ENCODE measurements at places on chromosomes 7 and 10.

- DNase-seq = no peak
Observed at GRCh38 chr10:132904814-132905649, 37.3 kb downstream of the CFAP46 start.

DNA sequence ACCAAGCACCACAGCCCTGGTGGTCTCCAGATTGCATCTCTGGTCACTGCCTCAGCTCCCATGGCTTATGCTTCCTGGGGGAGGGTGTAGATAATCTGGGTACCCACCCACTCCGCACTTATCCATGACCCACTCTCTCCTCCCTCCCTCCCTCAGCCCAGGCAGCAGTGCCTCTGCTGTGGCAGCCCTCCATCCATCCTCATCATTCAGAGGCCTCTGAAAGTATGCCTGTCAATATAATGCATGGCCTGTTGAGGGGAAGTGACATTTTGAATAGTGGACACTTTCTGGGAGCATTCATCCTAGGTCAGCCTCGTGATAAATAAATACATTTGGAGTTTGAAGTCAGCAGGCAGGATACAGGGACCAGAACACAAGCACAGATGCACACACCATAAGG is 23.2 kb downstream of the ZNF503 start:
- no peak for DNase-seq

DNA sequence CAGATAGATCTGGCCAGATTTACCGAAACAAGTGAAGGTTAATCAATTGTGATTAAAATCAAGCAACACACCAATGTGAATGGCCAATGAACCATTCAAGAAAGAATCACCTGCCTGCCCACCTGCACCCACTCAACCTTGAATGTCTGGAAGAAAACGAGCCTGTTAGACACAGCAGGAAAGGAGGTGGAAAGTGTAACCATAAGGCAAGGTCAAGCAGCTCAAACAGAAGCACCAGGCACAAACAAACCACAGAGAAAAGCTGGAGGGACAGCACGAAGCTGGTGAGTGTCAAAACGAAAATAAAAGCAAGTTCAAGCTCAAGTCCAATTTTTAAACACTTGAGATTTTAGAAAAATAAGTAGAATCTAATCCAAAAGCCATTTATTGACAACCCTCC is 64.9 kb downstream of the STEAP1B start:
- DNase-seq = no peak

GRCh38 chr10:113524539-113525490 is 28.0 kb upstream of the HABP2 start:
- no peak for DNase-seq

DNA sequence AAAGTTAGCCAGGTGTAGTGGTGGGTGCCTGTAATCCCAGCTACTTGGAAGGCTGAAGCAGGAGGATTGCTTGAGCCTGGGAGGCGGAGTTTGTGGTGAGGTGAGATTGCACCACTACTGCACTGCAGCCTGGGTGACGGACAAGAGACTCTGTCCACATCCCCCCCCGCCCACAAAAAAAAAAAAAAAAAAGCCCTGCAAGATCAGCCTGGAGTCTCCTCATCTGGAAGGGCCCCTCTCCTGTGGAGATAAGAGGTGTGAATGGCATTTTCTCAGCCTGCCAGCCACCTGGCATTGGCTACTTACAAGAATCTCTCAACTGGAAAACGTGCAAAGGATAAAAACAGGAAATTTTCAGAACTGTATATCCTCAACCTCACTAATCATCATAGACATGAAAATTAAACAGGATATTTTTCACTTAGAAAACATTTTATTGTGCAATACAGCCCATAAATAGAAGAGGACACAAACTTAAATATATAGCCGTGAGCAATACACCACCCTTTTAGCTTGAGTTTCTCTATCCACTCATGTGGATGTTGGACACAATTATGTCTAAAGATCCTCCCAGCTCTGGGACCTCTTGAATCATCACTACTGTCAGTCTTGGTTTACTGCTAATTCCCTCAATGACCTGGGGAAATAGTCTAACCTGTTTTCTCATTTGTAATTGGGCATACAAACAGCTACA is 11.3 kb upstream of the TSPAN15 start:
- no peak for DNase-seq

- no peak for DNase-seq
Observed at GRCh38 chr7:85237721-85238120, 50.9 kb upstream of the SEMA3D start.

DNA sequence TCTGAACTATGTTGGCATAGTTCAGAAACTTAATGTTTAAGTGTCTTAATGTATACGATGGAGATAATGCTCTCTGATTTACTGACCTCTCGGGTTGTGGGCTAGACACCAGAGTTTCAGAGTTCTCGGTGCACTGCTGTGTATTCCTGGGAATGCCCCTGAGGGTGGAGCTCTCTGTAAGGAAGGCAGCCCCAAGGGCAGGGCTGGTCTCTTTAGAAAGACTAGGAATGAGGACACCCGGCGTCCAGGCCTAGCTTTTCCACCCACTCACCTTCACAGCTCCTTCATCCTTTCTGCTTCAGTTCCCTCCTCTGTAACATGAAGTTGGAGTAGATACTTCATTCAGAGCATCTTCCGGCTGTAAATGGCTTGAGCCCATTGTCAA is 536.6 kb upstream of the GALNT17 start:
- DNase-seq = no peak

- no peak for DNase-seq
Observed at GRCh38 chr7:125279961-125280360, 350.3 kb upstream of the POT1 start.

DNA sequence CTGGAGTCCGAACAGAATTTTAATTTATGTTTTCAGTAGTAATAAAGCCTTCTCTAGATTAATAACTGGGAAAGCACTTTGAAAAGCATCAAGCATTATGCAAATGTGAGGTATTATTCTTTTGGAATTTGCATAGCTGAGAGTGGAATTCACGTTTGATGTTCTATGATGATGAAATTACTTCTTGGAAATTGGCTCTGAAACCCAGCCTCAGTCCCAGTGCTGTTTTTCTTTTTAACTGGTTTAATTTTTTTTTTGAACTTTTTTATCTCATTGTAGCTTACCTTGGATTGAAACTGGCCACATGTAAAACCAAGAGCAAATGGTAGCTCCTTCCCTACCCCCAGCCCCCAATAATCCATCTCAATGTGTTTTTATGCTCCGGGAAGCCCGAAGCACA is 1.2 kb downstream of the TBXAS1 start:
- no peak for DNase-seq

- DNase-seq = no peak
Observed at GRCh38 chr10:133166828-133167692, 7.0 kb downstream of the KNDC1 start.

DNA sequence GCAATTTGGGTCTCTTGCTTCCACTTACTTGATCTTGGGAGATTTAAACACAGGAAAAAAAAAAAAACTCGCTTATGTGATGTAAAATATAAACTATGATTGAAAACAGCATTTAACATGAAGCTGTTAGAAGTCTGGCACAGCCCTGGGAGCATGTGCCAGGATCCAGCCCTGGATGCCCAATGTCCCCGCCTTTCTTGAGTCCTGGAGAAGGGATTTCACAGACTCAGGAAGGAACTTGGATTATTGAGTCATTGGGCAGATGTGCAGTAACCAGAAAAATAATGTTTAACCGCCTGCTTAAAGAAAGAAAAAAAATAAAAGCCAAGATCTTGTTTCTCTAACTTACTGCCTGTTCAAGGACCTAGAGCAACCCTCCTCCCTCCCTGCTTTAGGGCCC is 3.7 kb upstream of the JCAD start:
- no peak for DNase-seq

DNA sequence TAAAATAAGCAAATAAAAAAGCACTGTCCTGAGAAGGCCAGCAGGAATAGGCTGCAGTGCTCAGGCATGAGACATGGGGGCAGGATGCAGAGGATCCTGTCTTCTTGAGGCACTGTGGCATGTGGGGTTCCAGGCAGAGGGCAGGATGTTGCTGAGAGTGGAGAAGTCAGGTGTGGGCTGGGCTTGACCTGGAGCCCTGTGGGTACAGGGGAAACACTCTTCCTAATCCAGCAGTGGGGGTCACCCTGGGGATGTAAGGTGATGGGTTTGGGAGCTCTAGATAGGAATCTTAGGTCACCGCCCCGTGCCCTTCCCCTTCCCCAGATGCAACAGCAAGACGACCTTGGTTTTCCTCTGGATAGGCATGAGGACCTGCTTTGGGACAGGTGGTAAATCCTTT is 13.6 kb downstream of the SUMF2 start:
- no peak for DNase-seq

DNA sequence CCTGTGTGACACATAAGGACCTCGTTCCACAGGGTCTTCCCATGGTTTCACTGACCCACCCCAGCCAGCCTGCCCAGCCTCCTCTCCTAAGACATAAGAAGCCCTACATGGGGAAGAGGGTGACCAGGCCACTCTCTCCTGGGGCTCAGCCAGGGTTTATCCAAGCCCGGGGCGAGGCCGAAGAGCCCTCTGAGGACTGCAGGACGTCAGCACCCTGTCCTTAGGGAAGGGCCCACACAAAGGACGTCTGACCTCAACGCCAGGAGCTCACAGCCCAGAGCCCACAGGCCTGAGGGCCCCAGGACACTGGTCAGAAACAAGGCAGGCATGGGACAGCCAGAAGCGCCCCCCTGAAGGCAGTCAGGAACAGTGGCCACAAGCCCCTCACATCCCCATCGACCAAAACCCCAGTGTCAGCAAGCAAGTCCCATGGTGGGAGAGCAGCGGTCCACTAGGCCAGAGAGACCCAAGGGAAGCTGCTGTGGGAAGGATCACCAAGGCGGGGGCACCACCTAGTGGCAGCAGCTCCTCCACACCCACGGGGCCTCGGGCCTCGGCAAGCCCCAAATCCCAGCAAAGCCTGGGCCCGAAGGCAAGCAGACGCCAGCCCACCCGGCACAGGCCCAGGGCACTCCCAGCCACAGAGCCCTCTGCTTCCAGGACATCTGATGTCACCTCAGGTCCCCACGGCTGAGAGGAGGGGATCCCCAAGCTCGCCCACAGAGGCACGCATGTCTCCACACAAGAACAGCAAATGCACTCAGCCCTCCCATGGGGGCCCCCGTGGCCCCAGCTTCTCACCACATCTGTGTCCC is 23.4 kb downstream of the MAD1L1 start:
- peak; percentile 11 for DNase-seq

- no peak for DNase-seq
Observed at GRCh38 chr10:72104472-72105097, 16.2 kb upstream of the SPOCK2 start.

DNA sequence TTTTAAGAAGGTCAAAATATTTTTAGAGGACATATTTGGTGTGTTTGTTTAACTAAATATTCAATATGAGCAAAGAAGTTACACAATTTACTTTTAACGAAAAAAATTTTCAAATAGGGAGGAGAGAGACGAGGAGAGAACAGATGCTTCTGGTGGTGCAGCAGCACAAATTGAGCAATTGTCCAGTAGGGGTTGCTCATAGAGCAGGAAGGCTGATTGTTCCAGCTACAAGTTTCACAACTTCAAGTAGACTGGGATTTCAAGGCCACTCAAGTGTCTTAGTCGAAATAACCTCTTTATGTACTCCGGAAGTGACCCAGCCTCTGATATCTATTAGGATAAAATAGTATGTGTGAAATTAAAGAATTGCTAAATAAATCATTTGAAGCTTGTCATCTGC is 197.9 kb downstream of the HDAC9 start:
- no peak for DNase-seq

- DNase-seq = no peak
Observed at GRCh38 chr7:30572212-30572841, 22.4 kb upstream of the GARS1 start.

DNA sequence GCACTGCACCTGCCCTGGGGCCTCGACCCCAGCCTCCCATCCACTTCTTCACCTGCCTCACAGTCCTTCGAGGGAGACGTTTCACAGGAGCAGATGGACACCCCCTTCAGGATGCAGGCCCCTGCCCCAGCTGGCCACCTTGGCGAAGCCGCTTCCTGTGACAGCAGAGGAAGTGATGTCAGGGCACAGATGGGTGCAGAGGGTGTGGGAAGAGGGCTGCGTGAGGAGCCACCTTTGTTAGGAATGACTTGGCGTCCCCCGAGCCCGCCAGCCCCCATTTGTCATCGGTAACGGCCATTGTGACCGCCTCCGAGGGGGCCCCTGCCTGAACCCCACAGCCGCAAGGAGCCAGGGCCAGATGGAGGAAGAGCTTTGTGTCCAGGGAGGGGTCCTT is 47.4 kb upstream of the SLC29A3 start:
- no peak for DNase-seq

DNA sequence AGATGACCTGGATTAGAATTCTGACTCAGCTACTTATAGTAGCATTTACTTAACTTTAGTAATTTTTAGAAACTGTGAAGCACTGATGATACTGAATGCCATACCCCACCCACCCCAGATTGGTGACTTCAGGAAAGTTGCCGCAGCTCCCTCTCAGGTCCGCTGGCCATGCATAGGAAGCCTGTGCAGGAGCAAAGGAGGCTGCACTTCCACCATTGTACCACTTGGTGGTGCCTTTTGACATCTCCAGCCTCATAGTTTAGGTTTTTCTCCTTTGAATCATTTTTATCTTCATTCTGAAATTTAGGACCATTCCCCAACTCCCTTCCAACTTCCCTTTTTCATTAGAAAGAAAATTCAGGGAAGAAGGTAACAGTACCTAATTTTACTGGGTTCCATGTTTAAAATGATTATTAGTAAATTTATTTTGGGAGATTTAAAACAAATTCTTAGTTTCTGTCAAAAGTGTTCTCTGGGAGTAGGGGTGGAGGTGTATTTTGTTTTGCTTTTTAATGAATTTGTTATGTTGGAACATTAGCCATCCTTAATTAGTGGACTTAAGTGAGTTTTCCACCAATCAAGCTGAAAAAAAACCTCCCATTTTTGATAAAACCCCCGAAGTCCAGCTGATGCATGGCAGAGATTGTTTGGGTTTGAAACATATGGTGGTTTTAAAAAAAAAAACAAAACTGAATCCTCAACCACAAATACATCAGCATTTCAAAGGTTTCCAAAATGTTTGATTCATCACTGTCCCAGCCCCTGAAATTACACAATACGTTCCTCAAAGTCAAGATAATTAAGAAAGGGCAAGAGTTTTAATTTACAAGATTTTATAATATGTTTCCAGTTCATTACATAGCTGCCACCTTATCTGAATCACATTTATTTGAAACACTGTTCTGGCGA is 109.6 kb downstream of the WNT2 start:
- DNase-seq = peak; percentile 19

DNA sequence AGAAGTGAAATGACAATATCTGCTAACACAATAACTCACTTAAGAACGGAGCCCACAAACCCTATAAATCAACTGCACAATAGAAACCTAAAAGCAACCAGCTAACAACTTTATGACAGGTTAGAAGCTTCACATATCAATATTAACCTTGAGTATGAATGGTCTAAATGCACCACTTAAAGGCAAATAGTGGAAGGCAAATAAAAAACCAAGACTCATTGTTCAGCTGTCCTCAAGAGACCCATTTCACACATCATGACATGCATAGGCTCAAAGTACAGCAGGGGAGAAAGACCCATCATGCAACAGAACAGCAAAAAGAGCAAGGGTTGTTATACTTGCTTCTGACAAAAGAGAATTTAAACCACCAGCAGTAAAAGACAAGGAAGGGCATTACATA is 46.8 kb downstream of the CDC14C start:
- DNase-seq = no peak

DNA sequence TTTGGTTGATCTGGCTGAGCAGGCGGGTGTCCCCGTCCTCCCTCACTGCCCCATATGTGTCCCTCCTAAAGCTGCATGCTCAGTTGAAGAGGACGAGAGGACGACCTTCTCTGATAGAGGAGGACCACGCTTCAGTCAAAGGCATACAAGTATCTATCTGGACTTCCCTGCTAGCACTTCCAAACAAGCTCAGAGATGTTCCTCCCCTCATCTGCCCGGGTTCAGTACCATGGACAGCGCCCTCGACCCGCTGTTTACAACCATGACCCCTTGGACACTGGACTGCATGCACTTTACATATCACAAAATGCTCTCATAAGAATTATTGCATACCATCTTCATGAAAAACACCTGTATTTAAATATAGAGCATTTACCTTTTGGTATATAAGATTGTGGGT is 26.9 kb upstream of the TRIM56 start:
- peak; percentile 9 for DNase-seq
